ENCODE measurements at places on chromosomes 4 and X.
A peak's percentile ranks its signal among the peaks of the same experiment; 100 is the strongest.

DNA sequence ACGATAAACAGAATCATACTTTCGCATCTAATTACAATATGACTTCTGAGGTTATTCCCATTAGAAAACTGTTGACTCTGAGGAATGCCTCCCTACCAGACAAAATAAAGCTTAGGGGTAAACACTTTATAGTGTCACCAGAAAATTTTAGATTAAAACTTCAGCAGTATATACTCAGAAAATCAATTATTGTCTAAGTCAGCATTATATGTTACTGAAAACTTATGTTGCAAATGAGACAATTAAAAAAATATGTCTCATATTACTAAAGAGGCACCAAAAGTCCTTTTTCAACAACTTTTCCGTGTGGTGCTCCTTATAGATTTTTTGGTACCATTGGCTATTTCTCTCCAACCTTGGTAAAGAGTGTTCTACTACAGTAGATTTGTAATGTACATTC, 91.4 kb downstream of the HMGN5 start:
- DNase-seq = no peak

GRCh38 chr4:173448608-173449379, 49.9 kb upstream of the SCRG1 start:
- peak; percentile 10 for DNase-seq

- DNase-seq = no peak
Observed at GRCh38 chrX:44698357-44698756, 145.5 kb upstream of the DUSP21 start.

DNA sequence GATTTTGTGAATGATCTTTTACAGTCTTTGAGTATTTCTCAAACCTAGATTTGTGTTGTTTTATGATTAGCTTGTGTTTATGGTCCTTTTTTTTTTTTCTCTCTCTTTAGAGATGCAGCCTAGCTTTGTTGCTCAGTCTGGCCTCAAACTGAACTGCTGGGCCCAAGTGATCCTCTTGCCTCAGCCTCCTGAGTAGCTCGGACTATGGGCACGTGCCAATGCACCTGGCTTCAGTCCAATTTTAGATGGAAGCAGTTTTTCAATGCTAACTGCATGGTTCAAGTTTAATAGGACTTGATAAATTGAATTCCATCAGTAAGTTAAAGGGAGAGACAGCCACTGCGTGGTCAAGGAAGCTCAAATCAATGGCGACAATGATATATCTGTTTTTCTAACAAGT, 3.8 kb upstream of the FGG start:
- no peak for DNase-seq

GRCh38 chr4:53313510-53313909, 52.4 kb downstream of the SCFD2 start:
- no peak for DNase-seq

DNA sequence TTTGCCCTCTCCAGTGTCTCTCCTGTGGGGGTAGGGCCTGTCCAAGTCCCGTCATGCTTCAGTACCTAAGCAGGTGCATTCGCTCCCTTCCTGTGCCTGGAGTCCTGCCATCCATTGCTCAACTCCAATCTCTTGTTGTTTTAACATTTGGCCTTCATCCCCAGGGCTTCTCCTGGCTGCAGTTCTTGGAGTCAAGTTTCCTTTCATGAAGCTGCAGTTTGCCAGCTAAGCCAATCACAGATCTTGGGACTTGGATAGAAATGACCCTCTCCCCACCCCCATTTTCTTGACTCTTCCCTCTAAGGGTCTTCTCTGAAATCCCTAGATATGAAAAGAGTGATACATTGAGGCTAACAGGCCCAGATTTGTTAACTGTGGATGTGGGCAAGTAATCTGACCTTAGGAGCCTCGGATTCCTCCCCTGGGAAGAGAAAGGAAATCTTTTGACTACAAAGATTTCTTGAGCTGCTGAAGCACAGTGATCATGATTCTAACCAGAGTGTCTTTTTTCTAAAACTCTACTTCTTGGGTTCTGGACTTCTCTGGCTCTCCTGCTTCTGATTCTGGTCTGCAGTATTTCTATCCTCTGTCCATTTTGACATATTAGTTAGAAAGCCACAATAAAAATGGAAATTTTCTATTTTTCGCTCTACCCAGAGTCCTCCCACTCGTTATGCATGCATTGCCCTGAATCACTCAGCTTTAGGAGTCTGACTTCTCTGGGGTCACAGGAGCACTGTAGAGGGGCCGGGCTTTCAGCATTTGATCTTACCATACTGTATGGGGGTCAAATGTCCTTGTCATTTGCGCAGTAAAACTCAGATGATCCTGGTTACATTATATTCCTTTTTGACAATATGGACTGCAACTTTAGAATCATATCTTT, 61.0 kb downstream of the CHRNA9 start:
- no peak for DNase-seq

GRCh38 chr4:38185406-38186144, 225.4 kb downstream of the PTTG2 start:
- no peak for DNase-seq

GRCh38 chrX:112935029-112935428, 94.4 kb upstream of the AMOT start:
- no peak for DNase-seq

DNA sequence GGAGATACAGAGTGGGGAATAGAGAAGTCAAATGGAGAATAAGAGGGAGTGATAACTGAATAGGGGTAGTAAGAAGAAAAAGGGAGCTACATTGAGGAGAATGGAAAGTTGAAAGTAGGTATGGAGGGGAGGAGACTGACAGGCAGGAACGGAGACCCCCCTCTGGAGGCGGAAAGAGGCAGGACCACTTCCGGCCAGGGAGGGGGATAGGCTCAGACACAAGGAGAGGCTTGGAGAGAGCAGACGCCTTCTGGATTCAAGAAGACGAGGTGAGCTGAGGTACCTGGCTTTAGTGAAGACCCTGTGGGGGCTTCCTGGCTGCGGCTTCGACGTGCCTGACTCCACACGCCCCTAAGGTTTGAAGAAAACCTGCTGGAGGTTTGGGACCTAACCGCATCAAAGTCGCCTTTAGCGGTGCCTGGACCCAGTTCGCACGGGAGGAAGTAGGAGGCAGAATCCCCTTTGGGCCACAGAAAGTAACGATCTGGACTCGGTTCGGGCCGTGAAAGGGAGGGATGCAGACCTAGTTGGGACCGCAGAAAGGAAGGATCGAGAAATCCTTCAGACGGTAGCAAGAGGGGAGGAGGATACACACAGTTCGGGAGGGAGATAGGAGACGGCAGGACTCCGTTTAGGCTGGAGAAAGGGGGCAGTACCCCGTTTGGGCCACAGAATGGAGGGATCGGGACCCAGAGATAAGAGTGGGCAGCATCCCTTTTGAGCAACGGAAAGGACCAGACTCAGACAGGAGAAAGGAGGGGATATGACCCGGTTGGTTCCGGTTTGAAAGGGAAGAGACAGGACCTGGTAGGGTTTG, at the start of gene TRO:
Gene TRO (plus strand): TSS at position 215 of the 817 bp plus-strand sequence. CDS start 1,423 bp downstream, outside the sequence.
- DNase-seq = no peak

- DNase-seq = no peak
Observed at GRCh38 chr4:32031026-32031425, 1310.9 kb downstream of the PCDH7 start.

DNA sequence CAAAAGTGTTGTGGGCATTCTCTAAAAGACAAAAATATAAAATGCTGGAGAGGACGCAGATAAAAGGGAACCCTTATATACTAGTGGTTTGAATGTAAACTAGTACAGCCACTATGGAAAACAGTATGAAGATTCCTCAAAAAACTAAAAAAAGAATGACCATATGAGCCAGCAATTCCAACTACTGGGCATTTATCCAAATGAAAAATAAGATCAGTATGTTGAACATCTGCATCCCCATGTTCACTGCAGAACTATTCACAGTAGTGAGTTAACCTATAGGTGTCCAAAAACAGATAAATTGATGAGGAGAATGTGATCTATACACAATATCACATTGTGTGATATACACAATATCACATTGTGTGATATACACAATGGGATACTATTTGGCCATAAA, 1615.3 kb downstream of the PCDH18 start:
- DNase-seq = no peak

- DNase-seq = no peak
Observed at GRCh38 chr4:45663003-45663402, 460.9 kb downstream of the GABRG1 start.

DNA sequence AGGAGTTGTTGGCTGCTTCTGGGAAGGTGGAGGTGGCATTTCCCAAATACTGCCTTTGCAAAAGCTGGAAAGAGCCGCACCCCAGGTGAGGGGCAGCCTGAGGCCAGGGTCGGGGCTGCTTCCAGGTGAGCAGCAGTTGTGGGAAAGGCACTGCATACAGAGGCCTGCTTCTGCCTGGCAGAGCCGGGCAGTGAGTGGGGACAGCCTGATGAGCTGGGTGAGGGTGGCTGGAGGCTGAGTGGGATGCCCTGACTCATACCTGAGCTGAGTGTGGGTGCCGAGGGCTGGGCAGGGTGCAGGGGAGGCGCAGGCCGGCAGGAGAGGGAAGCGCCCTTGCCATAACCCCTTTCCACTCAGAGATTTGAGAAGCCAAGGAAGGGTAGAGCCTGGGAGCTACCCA, 6.5 kb upstream of the PSAPL1 start:
- no peak for DNase-seq

GRCh38 chr4:37664696-37665095, 21.5 kb downstream of the RELL1 start:
- DNase-seq = no peak

DNA sequence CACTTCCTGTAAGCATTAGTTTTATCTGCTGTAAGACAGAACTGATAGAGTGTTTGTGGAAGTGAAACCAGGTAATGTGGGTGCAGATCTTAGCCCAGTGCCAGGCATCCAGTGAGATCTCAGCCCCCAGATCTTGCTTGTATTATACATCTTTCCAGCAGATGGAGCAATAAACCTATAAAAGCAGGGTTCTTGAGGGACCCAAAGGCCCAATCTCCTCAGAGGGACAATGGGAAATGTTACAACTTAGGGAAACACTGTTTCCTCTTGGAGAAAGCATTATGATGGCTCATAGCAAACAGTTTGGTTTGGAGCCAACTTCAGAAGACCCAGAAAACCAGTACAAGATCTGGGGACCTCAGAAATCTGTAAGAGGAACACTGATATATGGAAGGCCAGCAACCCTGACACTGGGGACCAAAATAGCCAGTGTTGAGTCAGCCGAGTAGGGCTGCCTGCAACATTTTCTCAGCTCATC, 206.3 kb downstream of the SLC7A11 start:
- DNase-seq = peak; percentile 43

DNA sequence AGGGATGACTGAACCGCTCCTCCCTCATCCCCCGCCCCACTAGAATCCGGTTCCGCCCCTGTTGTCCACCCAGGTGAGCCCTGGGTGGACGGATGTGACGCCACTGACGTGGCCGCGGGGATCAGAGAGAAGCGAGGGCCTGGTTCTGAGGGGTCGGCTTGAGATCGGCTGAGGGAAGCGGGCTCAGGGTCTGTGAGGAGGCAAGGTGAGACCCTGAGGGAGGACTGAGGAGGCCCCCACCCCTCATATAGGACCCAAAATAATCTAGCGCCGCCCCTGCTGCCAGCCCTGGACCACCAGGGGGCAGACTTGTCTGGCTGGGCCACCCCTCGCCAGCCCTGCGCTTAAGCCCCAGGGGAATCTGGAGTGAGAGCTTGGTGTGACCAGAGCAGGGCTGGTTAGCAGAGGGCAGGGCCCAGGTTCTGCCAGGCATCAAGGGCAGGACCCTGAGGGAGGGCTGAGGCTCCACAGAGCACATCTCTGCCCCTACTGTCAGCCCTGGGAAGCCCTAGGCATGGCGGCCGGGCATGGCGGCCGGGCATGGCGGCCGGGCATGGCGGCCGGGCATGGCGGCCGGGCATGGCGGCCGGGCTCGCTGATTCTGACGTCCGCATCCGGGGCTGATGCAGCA, at the start of gene MAGEA8:
Gene MAGEA8 (plus strand): TSS at position 103 of the 631 bp plus-strand sequence. CDS start 3,090 bp downstream, outside the sequence.
- DNase-seq = no peak

GRCh38 chrX:38285649-38286048, 41.7 kb downstream of the RPGR start:
- DNase-seq = no peak

GRCh38 chrX:68699960-68700746, 52.7 kb downstream of the STARD8 start:
- no peak for DNase-seq

DNA sequence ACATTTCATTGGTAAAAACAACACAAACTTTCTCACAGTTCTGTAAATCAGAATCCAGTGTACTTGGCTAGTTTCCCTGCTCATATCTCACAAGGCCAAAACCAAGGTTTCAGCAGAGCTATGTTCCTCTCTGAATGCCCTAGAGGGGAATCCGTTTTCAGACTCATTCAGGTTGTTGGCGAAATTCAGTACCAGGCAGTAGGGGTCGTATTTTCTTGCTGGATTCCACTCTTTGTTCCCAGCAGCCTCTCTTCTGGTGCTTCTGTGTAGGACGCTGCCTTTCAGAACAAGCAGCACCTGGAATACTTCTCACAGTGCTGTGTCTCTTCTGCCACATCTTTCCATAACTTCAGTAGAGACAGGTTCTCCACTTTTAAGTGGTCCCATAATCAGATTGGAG, 351.9 kb downstream of the PCDH18 start:
- DNase-seq = no peak

DNA sequence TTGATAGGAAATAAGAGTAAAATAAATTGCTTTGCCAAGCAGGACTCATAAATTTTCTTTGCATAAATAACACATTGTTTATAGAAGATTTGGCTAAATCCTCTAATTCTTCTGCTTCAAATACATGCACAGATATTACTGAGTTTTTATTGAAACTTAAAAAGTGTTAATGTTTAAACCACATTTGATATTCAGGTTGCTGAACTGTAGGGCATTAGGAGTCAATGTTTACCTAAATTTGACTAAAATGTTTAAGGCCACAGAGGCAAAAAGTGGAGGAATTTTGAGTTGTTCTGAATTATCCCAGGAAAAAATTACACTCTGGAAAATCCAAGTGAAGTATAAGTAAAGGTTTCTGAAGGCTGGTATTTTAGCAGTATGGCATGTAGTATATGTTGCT, 78.7 kb downstream of the FIP1L1 start:
- no peak for DNase-seq

DNA sequence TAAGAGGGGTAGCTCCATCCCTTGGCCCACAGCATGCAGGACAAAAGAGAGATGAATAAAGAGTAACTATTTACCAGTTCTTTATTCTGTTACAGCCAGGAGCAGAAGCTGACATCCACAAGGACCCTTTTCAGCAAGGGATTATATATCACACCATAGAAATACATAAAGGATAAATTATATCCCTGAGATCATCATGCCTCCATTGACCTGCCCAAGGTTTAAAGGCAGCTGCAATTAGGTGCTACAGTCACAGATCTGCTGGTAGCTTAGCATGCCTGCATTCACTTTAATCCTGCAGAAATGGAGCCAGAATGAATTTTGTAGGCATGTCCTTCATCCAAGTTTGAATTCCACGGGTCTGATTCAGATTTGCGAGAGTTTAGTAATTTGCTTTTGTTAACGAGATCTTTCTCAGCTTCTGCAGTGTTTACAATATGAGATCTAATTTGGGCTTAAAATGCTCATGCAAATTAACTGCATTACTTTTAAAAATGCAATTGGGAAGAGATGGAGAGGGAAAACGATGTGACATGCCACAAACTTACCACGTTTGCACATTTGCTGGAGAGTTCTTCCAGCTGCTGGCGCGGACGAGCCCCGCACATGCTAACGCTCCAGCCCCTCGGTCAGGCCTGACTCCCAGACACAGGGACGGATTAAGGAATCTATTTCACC, 327.0 kb upstream of the NOCT start:
- no peak for DNase-seq

- DNase-seq = no peak
Observed at GRCh38 chr4:8215001-8215427, 15.9 kb downstream of the SH3TC1 start.

- no peak for DNase-seq
Observed at GRCh38 chr4:11049001-11049400, 364.4 kb upstream of the CLNK start.

GRCh38 chr4:7559741-7560395, 125.1 kb upstream of the PSAPL1 start:
- DNase-seq = no peak

GRCh38 chrX:109857584-109858228, 124.6 kb upstream of the ACSL4 start:
- no peak for DNase-seq

All from GM19239 (cell line).